GM04503 (cell line): ENCODE measurements at places on chromosomes 13 and 19.

DNA sequence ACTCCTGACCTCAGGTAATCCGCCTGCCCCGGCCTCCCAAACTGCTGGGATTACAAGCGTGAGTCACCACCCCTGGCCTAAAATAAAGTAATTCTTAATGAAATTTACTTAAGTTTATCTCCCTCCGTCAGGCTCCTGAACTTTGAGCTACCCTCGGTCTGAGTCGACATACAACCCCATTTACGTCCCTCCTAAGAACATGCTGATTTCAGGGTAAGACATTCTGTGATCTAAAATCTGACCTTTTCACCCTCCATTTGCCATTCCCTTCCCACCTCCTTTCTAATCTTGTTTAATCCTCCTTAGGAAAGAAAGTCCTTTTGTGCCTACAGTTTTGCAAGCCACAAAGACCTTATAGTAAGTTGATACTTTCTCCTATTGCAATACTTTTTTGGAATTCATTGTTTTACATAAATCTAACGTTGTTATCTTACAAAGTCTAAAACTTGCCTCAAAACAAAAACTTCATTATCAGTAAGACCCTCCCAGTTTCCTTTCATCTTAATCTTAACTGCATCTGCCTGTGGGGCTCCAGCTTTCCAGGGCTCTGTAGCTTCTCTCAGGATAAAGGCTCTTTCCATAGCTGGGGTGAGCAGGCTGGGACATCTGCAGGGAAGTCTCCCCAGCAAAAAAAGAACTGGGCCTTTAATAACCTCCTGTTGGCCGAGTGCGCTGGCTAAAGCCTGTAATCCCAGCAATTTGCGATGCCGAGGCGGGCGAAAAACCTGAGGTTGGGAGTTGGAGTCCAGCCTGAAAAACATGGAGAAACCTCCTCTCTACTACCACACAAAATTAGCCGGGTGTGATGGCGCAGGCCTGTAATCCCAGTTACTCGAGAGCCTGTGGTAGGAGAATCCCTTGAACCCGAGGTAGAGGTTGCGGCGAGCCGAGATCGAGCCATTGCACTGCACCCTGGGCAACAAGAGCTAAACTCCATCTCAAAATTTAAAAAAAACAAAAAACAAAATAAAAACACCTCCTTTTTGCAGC lies 143.1 kb downstream of the ZNF737 start:
- no peak for DNase-seq

- no peak for DNase-seq
These were observed 99.0 kb downstream of the GPC6 start for GRCh38 chr13:93325303-93326233.

- DNase-seq, result no peak
These were observed 30.5 kb downstream of the RANBP3 start for GRCh38 chr19:5947435-5947834.

- DNase-seq, result no peak
These were observed 12.6 kb upstream of the ZNF792 start for GRCh38 chr19:34976611-34977010.

- no peak for DNase-seq
These were observed 3.9 kb upstream of the GPR183 start for GRCh38 chr13:99311137-99311536.

GRCh38 chr19:38848299-38849146 lies 1.3 kb downstream of the HNRNPL start:
- DNase-seq, result no peak

DNA sequence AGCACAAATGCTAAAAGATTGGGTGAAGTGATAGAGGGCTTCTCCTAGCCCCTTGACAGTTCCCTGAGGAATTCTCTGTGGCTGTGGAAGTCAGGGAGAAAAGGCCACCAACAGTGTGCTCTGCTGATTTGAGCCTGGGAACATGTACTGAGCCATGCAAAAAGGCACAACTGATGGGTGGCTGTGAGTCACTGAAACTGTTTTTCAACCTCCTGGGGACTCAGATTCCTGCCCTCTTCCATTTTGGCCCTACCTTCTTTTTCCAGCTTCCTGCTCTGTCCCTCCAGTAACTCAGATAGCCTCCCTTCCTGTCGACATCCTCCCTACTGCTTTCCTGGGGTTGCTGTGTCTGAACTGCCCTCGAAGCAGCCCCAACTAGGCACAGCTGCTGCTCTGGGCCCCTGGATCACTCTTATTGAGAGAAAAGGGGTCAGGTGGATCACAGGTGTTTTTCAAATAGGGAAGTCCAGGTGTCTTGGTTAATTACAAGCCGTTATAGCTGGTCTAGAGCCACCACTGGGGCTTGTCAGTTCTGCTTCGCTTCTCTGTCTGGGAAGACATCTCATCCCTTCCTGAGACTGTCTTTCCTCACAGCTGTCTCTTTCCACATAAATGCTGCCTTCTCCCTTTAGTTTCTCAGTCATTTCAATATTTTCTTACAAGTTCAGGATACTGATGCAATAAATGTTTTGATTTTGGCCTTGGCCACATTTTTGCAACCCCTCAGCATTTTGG lies 13.7 kb downstream of the FAM124A start:
- no peak for DNase-seq

DNA sequence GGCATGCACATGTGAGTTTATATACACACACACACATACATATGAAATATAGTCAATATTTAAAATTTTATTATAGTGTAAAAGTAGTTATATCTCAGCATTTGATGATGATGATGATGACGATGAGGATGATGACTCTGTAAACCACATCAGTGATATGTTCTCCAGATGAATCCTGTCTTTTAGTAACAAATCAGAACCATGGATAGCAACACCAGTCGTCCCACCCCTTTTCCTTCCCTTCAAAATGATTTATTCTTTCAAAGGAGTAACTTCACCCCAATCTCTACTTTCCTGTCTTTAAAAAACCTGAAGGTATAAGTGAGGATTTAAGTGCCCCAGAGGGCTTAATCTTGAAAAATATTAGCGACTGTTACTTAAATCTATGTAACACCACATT lies 74.1 kb downstream of the DCLK1 start:
- DNase-seq, result no peak

DNA sequence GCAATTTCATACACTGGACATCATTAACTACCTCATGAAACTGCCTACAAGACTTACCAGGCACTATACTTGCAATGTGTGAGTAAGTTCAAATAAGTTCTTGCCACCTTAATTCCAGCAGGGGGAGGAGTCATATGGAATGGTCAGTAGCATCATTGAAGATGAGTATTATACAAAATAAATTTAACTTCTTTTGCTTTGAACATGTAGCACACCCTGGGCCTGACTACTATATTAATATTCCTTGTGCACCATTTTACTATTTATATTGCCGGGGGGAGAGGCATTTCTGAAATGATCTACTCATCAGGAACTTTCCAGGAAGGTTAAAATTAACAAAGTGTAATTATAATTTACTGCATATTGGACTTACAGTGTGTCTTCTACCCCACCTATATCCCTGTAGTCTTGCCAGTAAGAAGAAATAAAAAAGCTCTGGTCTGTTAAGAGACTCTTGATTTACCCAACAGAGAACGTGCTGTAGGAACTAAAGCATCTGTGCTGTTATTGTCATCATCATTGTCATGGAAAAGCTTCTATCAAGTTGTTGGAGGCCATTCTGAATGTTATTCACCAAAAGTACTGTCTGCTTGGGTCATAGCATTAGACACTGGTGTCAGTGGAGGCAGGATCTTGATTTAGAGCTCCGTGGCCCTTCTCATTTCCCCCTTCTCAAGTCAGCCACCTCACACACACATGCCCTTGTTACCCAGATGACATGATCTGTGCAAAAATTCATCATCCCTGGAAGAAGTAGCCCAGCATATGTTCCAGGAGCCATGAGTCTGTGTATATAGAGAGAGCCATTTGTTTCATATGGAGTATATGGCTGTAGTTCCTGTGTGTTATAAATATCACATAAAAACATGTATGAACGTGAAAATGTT lies 147.1 kb downstream of the MTUS2 start:
- DNase-seq, result no peak

- DNase-seq, result no peak
These were observed 9.1 kb upstream of the ERVK3-1 start for GRCh38 chr19:58296104-58296503.

GRCh38 chr13:23639674-23640073 lies 69.5 kb downstream of the TNFRSF19 start:
- no peak for DNase-seq

DNA sequence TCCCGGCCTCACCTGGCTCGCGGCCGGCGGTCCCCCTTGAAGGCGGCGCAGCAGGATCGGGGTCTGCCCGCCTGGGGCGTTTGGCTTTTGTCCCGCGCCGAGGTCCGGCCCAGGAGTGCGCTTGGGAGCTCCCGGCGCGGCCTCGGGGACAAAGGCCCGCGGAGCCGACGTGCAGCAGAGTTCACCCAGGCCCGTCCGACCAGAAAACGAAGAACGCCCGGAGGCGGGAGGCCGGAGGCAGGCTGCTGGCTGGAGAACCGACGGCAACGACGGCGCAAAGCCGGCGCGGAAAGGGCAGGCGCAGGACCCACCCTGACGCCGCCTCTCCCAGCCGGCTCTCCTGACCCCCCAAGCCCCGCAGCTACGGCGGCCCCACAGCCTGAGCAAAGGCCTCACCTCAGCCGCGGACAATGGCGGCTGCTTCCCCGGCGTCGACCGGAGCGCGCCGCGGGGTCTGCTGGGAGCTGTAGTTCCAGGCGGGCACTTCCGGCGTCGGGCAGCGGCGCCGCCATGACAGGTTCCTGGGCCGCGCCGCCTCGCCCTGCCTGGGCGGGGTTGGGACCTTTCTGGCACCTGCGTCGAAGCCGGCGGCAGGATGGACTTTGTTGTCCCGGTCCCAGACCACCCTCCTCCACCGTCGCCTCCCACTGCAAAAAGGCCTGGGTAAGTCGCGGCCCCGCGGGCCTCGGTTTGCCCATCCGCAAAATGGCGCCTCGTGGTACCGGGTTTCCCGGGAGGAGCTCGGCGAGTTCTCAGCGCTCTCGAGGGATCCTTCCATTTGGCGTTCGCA lies at the start of gene ZNF606:
TSS of gene ZNF606 (minus strand) at position 437 of the 790 bp plus-strand sequence. CDS start 1,501 bp downstream, outside the sequence.
- DNase-seq, result peak; percentile 39
